ENCODE measurements at places on chromosomes 4 and X.

- no peak for DNase-seq
These were observed 3.1 kb downstream of the CXCL2 start for GRCh38 chr4:74095886-74096264.

- no peak for DNase-seq
These were observed 117.5 kb downstream of the TSPAN7 start for GRCh38 chrX:38678821-38679220.

GRCh38 chrX:794311-794710 is 163.7 kb downstream of the SHOX start:
- DNase-seq: no peak

DNA sequence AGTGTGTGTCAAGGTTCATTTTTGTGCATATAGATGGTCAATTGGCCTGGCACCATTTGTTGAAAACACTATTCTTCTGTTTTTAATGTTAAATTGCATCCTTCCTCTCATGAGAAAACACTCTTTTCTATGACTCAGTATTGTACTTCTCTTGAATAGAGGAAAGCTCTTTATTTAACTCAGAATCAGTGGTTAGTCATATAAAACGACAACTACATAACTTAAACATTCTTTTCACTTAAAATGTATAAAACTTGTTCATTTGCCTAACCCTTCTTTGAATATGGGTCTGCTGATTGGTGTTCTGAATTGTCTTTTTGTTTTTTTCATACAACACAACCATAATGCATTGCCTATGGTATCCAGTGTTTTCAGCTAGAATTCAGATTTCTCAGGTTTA is 17.2 kb upstream of the MRPL1 start:
- DNase-seq: no peak

DNA sequence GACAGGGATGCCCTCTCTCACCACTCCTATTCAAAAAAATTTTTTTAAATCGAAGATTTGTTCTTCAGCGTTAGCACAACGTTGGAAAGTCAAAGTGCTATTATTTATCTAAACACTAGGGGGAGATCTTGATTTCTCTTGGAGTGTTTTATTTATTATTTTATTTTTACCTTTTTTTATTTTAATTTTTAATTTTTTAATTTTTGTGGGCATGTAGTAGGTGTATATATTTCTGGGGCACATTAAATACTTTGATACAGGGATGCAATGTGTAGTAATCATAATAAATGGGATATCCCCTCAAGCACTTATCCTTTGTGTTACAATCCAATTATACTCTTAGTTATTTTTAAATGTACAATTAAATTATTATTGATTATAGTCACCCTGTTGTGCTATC is 37.4 kb upstream of the SLC10A4 start:
- DNase-seq: no peak

DNA sequence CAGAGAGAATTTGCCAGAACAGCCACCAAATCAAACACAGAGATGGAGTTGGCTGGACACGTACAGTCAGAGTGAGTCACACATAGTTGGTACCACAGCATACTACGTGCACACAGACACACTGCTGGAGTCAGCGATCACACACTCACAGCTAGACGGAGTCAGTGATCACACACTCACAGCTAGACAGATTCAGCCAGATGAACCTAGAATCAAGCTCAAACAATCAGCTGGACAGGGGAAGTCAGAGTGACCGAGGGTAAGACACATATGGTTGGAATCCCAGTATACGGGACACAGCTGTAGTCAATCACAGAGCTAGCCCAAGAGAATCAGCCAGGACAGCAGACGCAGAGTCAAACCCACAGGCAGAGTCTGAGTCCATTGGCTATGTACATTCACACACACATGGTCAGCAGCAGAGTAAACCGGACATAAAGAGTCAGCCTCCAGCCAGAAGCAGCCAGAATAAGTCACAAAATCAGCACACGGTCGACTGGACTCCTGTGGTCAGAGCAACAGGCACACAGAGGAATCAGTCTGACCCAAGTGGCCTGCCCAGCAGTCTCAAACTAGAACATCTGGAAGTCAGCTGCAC is 4.6 kb downstream of the SLC38A5 start:
- no peak for DNase-seq

DNA sequence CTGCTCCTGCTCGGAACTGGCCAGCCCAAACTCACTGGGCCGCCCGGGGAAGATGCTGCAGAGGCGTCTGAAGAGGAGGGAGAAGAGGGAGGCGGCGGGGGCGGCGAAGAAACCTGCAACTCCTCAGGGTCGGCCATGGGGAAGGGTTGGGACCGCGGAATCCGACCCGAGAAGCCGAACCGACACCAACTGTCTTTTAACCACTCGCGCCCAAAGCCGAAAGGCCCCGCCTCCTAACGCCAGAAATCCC is at the start of gene C4orf46:
Gene C4orf46, minus strand, starts transcription at position 223 of the 250 bp plus-strand sequence. Its CDS starts 86 bp downstream, at position 137.
- DNase-seq: no peak

- DNase-seq: no peak
These were observed 344.2 kb downstream of the GRIA2 start for GRCh38 chr4:157564771-157565170.

DNA sequence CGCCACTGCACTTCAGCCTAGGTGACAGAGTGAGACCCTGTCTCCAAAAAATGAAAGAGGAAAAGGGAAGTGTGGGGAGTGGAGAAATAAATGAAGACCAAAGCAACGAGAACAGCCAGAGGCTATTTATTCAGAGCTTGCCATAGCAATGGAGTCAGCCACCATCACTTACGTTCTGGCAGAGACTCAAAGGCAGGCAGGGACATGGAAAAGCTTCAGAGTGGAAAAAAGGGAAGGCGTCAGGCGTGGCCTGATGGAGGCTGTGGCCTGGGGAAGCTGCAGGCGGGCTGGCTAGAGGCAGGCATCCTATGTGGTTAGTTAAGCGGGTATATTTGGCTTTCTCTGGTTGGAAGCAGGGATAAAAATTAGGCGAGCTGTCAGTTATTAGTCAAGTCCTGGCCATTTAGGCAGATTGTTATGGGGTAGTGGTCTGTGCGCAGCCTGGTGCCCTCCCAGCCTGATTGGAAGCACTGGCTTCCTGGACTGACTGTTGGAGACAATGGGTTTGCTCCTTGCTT is 73.3 kb downstream of the DCTD start:
- DNase-seq: no peak

DNA sequence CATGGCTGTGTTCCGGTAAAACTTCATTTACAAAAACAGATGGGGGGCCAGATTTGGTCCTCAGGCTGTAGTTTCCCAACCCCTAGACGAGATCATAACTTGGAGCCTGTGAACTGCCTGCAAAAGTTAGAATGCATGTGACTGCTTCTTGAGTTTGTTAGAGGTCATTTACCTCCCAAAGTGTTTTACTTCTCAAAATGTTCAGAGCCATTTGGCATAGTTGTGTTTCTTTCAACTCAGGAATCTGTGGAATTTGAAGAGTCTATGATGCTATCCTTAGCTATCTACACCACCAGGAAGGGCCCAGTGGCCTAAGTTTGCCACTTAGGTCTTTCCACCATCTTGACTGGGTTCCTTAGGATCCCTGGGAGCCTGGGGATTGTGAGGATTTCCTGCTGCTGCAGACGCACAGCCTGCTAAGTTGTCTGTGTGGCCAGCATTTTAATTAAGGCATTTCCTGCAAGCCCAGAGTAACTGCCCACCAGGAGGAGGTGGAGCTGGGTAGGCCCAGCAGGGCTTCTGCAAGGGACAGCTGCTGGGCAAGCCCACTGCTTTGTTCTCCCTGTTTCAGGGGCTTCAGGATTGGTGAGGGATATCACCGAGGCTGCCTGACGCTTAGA is 53.1 kb downstream of the CCNI start:
- no peak for DNase-seq

DNA sequence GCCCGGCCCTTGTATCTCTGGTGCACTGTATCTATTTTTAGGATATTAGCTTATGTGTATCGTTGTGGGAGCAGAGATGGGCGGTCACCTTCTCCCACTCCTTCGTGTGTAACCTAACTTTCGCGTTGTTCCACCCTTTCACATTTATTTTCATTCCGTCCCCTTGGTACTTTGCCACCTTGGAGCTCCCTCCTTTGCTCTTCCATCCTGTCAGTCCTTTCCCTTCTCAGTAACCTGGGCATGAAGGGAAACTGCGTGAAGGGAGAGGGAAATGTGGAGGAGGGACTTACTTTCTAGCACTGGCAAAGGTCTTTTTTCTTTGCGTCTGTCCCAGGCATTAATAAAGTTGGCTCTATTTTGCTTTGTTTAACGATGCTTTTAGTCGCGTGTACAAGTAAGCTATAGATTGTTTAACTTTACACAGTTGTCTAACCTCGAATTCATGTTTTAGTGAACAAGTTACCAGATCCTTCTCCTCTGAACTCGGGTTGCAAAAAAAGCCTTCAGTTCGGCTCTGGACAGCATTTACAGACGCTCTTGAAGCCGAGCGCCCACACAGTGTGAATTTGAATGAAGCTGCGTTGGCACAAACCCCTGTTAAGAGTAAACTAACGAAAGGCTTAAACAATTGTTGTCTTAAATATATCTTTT is 3.9 kb downstream of the PCDH10 start:
- DNase-seq: no peak

DNA sequence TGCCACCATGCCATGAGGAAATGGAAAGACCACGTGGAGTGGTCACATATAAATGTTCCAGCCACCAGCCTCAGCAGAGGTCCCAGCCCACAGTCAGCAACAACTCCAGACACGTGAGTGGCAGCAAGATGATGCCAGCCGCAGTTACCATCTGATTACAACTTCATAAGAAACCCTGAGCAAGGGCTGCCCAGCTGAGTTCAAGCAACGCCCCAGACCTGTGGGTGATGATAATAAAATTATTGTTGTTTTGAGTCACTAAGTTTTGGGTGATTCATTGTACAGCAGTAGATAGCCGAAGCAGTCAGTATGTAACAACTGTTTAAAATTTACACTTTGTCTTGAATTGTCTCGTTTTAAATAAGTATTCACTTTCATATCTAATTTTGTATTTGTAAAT is 5.8 kb upstream of the CCNG2 start:
- DNase-seq: no peak

DNA sequence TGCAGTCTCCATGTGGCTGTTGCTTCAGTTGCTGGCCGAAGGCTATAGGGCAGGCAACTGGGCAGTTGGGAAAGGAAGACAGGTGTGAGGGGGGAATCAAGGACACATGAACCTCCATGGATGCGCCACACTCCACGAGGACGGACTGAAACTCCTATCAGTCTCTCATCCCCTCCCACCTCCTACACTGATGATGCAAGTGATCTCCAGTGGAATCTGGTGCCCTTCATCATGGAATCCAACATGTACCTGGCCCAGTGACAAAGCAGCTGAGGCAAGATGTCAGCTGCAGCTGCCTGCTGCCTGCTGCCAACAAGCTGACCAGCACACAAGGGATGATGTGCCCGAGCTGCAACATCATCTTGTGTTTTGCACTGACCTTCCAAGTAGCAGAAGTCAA is 26.0 kb upstream of the MGST2 start:
- DNase-seq: no peak

DNA sequence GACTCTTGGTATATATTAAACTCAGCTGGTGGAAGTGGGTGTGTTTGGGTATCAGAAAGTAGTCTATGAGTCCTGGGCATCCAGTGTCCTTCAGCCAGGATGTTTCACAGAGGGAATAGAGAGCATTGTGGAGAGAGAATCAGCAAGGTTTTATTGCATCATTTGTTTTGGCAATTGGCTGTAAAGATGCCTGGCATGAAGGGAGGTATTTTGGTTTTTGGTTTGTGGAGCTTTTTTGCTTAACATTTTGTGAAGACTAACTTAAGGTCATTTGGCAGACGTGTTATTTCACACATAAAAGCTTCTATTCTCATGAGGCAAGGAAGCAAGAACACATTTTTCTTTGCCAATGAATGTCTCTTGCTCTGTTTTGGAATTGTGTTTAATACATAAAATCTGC is 71.1 kb downstream of the DCLK2 start:
- no peak for DNase-seq

GRCh38 chrX:6681521-6682145 is 146.7 kb upstream of the VCX3A start:
- DNase-seq: no peak

DNA sequence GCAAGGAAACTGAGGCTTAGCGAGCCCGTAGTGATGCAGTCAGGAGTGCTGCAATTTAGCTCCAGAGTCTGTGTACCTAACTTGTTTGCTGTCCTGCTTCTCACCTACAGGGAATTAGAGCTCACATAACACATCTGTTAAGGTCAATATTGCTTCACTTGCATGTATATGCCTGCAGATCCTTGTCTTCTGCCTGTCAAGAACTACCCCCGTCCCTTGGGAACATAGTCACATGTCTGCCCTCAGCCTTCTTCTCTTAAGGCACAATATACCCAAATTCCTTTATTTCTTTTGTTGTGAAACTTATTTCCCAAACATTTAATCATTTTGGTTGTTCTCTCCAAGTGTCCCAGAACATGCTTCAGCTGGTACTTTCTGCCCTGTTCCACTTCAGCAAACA is 103.3 kb upstream of the LEF1 start:
- DNase-seq: no peak

Measured in SIG-M5 (cell line).